ENCODE measurements at places on chromosomes 1 and 21. TPM values are rescaled to one million over a fixed set of nuclear protein-coding genes. Genes with fewer than 3 reads are reported as not detected.

The RHCE gene
- total RNA-seq, result 1.1 TPM

The RASSF5 gene
- total RNA-seq, result 1.9 TPM

The CDC42 gene
- 125 TPM for total RNA-seq

DNA sequence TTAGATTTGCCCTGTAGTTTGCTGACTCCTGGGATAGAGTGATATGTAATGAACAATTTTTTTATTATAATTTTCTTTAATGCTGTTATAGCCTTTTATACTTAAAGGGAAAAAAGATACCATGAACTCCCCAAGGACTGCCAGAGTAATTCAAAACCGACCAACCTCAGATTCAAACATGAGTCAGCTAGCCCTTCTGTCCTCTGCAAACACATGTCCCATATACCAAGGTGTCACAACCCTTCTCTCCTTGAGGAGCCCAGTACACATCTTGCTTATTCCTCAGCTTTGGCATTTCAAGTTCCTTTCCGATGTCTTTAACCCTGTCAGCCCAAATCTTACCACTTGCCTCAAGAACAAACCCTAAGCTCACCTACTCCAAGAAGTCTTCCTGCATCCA, 184.9 kb downstream of the KCNH1 start:
- no peak for DNase-seq
